ENCODE measurements at places on chromosomes 12 and 14.
A peak's percentile ranks its signal among the peaks of the same experiment; 100 is the strongest.

DNA sequence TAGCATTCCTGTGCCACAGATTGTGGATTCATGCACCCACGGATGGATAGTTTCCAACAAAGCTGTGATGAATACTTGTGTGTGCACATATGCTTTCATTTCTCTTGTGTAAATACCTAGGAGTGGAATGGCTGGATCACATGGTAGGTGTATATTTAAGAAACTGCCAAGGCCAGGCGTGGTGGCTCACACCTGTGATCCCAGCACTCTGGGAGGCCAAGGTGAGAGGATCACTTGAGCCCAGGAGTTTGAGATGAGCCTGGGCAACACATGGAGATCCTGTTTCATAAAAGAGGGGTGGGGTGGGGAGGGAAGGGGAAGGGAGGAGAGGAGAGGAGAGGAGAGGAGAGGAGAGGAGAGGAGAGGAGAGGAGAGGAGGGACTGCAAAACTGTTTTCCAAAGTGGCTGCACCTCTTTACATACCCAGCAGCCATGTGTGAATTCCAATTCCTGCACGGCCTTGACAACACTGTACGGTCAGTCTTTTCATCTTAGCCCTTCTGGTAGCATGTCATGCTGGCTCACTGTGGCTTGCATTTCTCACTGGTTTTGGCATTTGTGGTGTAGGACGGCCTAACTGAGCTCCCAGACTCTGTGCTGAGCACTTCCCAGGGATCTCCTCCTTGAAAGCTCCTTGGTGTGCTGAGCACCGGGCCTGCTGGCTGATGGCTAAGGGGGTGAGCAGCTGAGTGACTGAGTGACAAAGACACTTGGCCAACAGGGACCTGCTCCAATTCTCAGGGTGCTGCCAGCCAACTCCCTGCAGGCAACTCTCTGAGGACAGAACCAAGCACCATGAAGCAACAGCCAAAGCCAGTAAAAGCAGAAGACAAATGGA lies 27.9 kb downstream of the SYNE3 start:
- no peak for DNase-seq

- no peak for DNase-seq
Measured at GRCh38 chr12:109952160-109952858, 43.9 kb downstream of the GIT2 start.

DNA sequence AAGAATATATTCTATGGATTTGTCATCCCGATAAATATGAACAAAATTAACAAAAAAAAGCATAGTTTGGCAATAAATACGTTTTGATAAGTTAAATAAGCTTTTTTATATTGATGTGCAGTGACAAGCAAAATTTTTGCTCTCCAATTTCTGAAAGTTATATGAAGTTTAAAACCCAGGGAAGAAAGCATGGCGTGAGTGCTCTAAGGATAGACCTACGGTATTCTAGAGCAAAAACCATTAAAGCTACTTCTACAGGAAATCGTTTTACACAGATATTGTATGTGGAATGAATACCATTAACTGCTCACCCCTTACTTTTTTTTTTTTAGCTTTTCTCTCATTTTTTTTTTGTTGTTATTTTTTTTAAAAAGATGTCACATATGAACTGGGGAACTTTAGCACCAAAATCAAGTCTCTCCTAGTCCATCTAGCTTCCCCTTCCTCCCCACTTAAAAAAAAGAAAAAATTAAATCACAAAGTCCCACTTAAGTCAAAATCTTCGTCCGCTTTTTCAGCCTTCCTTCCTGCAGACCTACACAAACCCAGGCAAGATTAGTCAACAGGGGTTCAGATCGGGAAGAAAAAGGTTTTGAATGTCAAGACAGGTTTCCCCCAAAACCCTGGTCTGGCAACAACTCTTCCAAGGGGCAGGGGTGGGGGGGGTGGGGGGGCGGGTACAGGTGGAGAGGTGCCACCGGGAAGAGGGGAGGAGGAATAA lies 4.4 kb downstream of the ZFP36L1 start:
- no peak for DNase-seq

- peak; percentile 93 for DNase-seq
Measured at GRCh38 chr12:10212739-10213131, at the start of gene GABARAPL1. TSS of gene GABARAPL1 (plus strand) at chr12:10212877. CDS start at chr12:10213130, 253 bp downstream.

GRCh38 chr12:116615141-116615861 lies 56.1 kb downstream of the MAP1LC3B2 start:
- DNase-seq: no peak

- DNase-seq: peak; percentile 71
Measured at GRCh38 chr12:100279607-100280244, 12.7 kb downstream of the SCYL2 start.

DNA sequence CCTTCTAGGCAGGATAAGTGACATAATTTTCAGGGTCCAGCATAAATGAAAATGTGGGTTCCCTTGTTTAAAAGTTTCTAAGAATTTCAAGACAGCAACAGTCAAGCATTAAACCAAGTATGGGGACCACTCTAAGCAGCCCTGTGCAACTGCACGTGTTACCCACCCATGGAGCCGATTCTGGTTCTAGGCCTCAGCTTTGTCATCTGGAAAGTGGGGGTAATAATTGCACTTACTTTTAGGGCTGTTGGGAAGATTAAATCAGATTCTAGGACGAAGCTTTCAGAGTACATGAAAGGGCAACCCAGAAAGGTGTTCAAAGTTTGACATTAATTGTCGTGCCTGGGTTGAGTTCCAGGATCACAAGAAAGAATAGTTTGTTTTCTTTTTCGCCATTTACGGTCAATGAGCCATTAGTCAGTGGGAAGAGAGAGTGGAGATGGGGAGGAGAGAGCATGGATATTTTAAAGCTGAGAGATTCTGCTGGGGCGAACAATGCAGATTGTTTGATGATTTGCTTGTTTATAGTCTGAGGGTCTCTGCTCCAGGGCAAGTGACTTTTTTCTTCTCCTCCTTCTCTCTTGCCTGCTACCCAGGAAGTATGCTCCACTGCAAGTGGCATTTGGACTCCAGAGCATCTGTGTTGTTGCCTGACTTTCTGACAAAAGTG lies 10.7 kb upstream of the PPFIBP1 start:
- DNase-seq: peak; percentile 23

DNA sequence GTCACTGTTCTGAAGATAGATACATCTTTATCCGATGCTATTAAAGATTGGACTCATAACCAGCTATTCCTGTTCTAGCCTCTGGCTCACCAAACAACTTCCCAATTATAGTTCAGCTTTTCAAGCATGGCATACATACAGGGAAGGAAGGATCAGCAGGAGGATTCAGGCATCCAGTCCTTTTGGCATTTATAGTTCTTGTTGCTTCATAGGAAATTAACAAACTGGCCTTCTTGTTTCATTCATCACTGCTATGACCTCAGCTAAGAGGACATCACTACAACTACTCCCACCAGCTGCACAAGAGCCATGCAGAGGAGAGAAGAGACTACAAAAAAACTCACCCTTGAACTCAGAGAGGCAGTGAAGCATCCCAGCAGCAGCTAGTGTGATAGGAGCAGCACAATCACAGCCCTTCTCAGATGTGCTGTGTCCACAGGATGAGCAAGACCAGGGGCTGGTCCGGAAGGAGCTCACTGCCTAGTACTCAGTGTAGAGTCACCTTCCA lies 100.5 kb downstream of the SPTSSA start:
- no peak for DNase-seq

- DNase-seq: no peak
Measured at GRCh38 chr12:46430340-46430948, 57.9 kb upstream of the SLC38A2 start.

DNA sequence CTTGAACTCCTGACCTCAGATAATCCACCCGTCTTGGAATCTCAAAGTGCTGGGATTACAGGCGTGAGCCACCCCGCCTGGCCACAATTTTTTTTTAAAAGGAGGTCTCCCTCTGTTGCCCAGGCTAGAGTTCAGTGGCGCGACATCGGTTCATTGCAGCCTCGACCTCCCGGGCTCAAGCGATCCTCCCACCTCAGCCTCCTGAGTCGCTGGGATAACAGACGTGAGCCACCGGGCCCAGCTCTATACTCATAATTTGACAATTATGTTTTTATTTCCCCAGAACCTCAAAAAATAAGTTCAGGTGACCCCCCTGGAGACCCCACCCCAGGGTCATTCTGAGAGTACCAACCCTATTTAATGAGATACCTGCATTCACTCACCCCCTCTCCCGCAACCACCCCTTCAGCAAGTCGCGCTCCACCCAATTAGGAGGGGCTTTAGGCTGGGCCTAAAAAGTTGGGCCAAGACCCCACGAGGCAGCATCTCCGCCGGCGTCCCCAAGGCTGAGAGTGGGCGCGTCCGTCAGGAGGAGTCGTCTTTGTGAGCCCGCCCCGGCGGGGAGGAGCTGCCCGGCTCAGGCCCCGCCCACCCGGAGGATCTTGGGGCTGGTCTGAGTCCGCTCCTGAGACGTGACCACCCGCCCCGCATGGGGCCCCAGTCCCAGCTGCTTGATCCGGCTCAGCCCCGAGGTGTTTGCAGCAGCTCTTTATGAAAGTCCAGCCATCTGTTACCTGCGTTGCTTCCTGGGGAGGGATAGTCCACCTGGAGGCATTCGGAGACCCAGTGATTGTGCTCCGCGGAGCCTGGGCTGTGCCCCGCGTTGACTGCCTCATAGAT lies at the start of gene ANKRD33:
Gene ANKRD33, plus strand, starts transcription at position 628 of the 840 bp plus-strand sequence. Its CDS starts 84 bp downstream, at position 712.
- DNase-seq: peak; percentile 88

DNA sequence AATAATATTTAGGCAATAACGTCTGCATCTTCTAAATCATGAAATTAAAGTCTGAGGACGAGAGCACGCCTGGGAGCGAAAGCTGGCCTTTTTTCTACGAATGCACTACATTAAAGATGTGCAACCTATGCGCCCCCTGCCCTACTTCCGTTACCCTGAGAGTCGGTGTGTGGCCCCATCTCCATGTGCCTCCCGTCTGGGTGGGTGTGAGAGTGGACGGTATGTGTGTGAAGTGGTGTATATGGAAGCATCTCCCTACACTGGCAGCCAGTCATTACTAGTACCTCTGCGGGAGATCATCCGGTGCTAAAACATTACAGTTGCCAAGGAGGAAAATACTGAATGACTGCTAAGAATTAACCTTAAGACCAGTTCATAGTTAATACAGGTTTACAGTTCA lies 19.3 kb downstream of the CKB start:
- no peak for DNase-seq

GRCh38 chr12:3805077-3805476 lies 52.2 kb upstream of the CRACR2A start:
- DNase-seq: no peak

DNA sequence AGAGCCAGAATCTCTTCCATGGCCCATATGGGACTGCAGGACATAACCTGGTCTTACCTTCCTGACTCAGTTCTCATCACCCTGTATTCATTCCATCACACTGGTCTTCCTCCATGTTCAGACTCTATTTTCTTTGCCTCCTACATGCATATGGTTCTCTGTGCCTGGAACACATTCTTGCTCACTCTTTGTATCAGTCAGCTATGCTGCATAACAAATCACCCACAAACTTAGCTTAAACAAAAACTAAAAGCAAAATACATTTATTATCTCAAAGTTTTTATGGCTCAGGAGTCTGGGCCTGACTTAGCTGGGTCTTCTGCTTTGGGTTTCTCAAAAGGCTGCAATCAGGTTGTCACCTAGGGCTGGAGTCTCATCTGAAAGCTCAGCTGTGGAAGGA lies 712.6 kb upstream of the TBX3 start:
- no peak for DNase-seq

DNA sequence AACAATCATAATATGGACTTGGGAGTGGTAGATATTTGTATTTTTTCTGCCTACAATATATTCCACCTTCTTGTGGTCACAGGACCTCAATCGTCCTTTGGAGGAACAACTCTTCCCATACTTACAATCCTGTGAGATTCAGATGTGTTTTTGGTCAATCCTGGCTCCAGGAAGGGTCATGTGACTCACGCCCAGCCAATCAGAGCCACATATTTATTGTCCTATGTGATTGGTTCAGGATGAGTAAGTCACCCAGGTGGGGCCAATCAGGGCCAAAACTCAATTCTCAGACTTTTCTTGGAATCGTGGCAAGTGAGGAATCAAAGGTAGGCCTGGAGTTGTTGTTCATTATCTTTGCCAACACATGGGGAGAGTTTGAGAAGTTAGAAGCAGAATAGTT lies 264.9 kb downstream of the SUDS3 start:
- no peak for DNase-seq

- no peak for DNase-seq
Measured at GRCh38 chr12:54296393-54297099, 4.3 kb downstream of the NFE2 start.

DNA sequence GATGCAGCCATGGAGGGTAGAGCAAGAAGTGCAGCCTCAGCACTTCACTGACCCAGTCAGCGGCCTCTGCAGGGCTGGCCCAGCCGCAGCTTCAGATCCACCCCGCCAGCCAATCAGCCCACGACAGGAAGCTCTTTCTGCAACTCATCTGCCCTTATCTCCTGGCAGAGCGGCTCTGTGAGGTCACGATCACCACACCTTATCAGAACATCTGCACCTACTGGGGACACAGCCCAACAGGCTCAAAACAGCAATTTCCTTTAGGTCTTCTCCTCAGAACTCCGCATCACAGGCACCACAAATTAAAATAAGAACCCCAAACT lies 287.3 kb downstream of the BCL11B start:
- DNase-seq: peak; percentile 12

- DNase-seq: no peak
Measured at GRCh38 chr12:74626397-74626796, 88.8 kb downstream of the ATXN7L3B start.

DNA sequence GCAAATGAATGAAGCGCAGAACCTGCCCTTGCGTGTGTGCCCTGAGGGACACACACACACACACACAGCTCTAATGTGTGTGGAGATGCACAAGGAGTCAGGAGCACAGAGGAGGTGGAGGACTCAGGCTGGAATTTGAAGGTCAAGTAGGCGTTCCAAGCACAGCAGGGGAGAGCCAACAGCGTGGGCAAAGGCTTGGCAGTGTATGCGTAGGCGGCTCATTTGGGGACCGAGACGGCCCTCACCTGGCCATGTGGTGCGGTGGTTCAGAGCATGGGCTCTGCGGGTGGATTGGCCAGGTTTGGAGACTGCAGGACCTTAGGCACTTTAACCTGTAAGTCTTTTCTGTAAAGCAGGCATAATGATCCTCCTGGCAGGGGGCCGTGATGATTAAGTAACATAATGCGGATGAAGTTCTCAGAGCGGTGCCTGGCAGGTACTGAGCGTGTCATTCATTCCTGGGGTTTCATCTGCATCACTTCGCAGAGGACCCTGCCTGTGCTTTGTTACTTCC lies 69.5 kb upstream of the SLC24A4 start:
- DNase-seq: peak; percentile 67

DNA sequence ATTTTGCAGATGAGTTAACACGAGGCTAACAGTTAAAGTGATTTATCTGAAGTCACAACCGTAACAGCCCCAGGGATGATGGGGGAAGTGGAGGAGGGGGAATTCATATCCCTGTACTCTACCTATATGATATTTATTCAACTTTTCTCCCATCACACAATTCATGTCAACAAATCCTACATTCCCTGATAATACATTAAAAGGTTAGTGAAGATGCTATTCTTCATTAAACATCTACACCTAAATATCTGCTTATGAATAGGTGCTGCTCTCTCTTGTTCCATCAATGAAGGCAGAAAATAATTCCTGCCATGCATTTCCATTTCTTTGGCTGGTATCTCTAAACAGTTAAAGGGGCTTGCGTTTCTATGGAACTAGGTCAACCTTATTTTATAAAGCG lies 6.8 kb downstream of the YBX3 start:
- no peak for DNase-seq

GRCh38 chr14:54727929-54728328 lies 161.0 kb downstream of the SAMD4A start:
- no peak for DNase-seq

GRCh38 chr14:71206766-71207371 lies 299.6 kb downstream of the PCNX1 start:
- DNase-seq: no peak

Measured in ELF-1 (cell line).